ENCODE measurements at places on chromosomes 6 and 20.

DNA sequence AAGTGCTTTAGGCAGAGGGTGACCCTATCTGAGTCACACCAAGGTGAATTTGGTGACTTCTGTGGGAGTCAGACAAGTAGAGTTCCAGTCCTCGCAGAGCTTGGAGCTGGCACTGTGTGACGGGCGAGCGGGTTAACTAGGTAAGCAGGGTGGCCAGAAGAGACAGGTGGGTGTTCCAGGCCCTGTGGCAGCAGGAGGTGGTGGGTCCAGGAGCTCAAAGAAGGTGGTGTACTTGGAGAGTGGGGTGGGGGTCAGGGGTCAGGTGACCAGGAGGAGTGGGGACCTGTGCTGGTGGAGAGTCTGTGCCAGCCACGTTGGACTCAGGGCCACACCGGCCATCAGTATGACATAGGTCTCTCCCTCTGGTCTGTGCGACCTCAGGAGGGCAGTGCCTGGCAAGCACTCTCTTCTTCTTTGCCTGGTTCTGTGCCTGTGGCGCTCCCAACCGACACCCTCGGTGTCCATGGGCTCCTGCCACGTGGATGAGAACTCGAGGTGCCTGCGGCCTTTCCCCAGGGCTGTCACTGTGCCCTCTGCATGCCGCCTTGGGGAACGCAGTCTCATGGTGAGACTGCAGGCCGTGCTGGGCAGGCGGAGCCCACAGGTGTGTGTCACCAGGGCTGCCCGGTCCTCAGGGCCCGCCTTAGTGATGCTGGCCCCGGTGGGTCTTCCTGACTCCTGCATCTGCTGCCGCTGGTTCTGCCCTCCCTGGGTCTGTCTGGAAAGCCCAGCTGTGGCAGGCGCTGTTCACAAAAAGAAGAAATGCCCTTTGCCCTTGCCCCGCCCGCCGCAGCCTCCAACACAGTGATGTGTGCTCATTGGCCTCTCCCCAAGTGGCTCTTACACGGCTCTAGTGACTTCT, 1.6 kb downstream of the MRGBP start:
- DNase-seq = no peak

DNA sequence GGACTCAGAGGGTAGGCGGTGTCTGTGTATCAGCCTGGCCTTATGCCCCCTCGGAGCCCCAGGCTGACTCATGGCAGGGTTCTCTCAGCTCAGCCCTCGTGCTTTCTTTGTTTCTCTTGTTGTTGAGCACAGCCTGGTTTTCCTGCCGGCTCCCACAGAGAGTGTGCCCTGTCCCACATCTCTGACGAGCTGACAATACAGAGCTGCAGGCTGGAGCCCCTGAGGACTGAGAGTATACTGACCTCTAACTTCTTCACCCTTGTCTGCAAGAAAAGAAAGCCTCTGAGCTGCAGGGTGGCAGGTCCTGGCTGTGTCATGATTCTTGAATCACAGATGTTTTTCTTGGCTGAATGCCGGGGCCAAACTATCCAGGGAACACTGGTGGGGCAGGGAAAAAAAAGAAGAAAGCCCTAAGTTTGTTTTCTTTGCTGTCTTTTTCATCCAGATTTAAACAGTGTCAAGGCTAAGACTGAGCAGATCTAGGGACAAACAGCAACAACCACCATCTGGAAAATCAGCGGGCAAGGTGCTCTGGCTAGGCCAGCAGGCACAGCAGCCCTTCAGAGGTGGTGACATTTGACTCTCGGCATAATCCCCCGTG, 63.3 kb upstream of the ZNF133 start:
- DNase-seq = peak; percentile 0

GRCh38 chr20:34986311-34987287, 30.9 kb downstream of the MYH7B start:
- no peak for DNase-seq

DNA sequence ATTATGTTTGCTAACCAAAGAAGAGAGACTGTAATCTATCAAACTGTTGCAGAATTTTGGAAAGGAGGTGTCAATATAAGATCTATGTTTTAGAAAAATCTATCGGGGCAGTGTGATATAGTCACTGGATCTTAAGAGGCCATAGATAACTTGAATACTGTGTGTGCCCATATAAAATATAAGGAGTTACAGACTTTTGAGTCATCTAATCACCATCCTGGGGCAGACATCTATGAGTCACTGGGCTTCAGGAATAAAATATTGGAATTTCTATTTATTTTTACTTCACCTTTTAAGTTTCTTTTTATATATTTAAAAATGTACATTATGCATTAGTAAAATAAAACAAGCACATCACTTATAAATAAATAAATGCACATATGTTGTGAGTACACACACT, 509.3 kb upstream of the MAN1A1 start:
- no peak for DNase-seq

DNA sequence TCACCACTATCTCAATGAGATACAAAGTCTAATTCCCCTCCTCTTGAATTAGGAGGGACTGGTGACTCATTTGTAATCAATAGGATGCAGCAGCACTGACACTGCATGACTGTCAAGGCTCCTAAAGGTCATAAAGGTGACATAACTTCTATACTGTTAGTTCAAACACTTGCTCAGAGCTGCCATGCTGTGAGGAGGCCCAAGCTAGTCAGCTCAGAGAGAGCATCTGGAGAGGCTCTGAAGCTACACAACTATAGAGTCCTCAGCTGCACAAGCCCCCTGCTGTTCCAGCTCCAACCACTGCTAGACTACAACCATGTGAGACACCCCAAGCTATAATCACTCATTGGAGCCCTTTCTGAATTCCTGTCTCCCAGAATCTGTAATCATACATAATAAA, 17.0 kb upstream of the HEY2 start:
- no peak for DNase-seq

- no peak for DNase-seq
Observed at GRCh38 chr6:107823047-107823557, 1.0 kb downstream of the SCML4 start.

GRCh38 chr20:56004007-56004406, 1.3 kb downstream of the CBLN4 start:
- no peak for DNase-seq

- no peak for DNase-seq
Observed at GRCh38 chr20:59386809-59387208, 86.4 kb downstream of the EDN3 start.

- no peak for DNase-seq
Observed at GRCh38 chr20:40568200-40568599, 120.8 kb downstream of the MAFB start.

GRCh38 chr6:148214667-148215066, 128.0 kb upstream of the SASH1 start:
- DNase-seq = no peak

- DNase-seq = no peak
Observed at GRCh38 chr6:17826301-17826700, 119.6 kb upstream of the NUP153 start.

- DNase-seq = no peak
Observed at GRCh38 chr20:10622657-10623418, 51.0 kb downstream of the JAG1 start.

DNA sequence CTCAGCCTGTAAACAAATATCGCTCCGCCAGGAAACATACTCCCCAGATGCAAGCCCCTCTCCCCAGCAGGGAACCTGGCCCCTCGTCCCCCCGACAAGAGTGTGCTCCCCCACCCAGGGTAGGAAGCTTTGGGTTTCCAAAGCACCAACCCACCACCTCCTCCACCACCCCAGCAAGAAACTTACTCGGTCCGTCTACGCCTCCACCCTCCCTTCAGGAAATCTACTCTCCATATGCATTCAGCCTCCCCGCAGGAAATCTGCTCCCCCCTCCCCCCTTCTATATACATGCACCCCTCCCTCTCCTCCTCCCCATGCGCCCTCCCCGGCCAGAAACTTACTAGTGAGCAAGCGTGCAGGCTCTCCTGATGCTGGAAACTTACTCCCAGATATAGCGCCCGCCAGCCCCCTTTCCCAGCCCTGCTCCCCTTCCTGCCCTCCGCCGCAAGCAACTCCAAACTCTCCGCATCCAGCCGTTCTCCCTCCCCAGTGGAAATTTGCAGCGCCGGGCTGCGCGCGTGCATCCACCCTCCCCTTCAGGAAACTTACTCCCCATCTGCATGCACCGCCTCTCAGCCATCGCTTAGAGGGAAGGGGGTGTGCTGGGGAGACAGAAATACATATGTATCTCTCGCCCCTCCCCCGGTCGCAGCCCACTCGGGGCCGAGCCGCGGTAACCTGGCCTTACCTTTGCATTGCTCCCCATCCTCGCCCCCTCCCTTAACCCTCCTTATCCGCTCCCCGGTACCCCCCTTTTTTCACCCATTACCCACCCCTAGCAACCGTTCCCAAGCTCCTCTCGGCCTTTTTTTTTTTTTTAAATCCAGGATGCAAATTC, at the start of gene TRERF1:
TRERF1 (minus strand) TSS at position 594 of the 838 bp plus-strand sequence. CDS start 182,336 bp downstream, outside the sequence.
- peak; percentile 55 for DNase-seq

- no peak for DNase-seq
Observed at GRCh38 chr6:166343150-166343487, 774 bp upstream of the SFT2D1 start.

DNA sequence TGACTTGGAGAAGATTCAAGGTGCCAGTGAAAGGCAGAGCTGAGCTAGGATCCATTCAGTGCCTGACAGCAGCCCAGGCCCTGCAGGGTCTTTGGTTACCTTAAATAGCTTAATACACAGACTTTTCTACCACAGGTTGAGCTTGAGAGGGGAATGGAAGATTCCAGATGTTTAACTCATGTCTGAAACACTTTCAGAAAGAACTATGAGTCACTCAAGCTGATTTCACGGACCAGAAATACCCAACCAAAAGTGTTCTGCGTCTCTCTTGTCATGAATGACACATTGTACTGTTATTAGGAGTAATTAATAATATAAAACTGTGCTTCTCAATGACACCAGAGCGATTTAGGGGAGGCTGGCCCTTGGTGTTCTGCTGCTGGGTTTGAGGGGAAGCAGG, 6.4 kb upstream of the PMEPA1 start:
- DNase-seq = no peak

DNA sequence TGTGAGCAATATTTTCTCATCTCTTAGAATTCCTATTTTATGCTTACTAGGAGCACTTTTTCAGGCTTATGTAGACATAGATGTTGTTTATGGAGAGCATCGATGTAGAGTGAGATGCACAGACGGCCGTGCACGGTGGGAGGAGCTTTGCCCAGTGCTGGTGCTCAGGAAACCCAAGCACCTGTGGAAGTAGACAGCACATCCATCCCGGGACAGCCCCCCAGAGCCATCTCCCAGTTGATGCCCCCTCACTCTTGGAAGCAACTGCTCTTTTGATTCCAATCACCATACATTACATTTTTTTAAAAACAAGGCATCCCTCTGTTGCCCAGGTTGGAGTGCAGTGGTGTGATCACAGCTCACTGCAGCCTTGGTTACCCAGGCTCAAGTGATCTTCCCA, 143.7 kb downstream of the SMOC2 start:
- no peak for DNase-seq

GRCh38 chr20:1918491-1919165, 23.4 kb downstream of the SIRPA start:
- DNase-seq = no peak

GRCh38 chr6:143026696-143027449, 33.8 kb upstream of the AIG1 start:
- DNase-seq = no peak

- DNase-seq = no peak
Observed at GRCh38 chr20:19114410-19114809, 98.0 kb upstream of the SLC24A3 start.

GRCh38 chr20:46350201-46350985, 42.1 kb upstream of the CDH22 start:
- peak; percentile 65 for DNase-seq

DNA sequence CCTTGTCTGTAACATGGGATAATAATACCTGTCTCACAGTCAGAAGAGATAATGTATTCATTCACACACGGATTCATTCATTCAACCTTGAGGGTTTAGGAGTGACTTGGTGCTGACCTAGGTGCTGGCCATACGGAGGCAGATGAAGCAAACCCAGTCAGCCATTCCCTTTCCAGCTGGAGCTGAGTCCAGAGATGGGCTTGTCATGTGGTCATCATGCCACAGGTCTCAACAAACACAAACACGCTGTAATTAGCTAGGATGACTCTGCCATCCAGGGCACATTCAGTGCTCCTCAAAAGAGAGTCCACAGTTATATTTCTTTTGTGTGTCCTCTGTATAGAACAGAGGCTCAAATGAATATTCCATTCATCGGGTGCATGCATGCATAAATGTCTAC, 19.5 kb upstream of the PRELID3B start:
- DNase-seq = no peak

- no peak for DNase-seq
Observed at GRCh38 chr6:135810486-135810885, 41.0 kb upstream of the PDE7B start.

GRCh38 chr20:9427430-9428291, 86.7 kb upstream of the LAMP5 start:
- no peak for DNase-seq

DNA sequence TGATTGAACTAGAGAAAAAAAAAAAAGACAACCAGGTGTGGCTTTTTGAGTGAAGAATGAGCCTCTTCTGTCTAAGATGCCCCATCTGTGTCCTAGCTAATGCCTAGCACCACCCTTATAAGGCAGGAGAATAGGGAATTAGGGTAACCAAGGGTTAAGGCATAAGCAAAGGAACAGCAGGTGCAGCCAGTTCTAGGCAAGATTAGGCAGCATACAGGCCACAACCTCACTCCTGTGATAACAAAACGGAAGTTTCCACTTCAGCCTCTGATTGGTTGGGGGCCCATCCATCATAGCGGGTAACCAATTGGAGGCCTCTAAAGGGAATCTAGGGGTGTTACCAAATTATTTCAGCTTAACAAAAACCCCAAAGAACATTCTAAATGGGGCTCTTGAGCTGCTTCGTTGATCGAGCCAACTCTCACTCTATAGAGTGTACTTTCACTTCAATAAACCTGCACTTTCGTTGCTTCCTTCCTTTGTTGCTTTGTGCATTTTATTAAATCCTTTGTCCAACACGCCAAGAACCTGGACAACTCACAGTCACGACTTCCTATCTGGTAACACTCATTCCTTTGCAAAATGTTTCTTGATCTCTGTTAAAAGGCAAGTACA, 61.9 kb upstream of the TAGAP start:
- DNase-seq = no peak

- DNase-seq = no peak
Observed at GRCh38 chr6:118933855-118934460, 1.0 kb downstream of the MCM9 start.

DNA sequence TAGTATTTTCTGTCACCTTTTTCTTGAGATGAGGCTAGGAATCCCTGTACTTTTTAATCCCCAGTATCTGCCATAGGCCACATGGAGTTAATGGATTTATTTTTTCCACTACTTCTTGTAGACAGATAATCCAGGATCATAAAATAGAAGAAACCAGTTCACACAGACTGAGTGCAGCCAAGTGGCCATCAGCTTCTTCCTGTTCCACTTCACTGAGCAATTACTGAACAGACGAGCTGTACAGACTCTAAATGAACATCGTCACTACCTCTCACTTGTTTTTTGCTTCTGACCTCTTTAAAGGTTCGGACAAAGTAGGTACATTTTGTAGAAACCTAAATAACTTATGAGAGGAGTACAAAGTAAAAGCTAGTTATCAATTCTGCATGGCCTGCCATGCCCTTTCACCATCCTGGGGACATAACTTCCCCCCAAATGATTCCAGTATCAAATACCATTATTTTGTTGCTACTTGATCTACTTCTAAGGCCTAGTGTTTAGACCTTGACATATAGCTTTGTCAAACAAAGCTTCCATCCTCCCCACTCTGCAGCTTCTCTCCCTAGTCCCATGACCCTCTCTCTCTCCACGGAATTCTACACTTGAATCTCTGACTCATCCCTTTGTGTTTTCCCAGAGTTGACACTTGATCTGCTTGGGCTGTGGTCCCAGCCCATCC, 34.4 kb upstream of the ARHGAP18 start:
- peak; percentile 73 for DNase-seq

- no peak for DNase-seq
Observed at GRCh38 chr6:128513878-128514277, 6.5 kb downstream of the PTPRK start.

Data from AG04450 (cell line).